ENCODE measurements at places on chromosomes 7 and 10.
A peak's percentile ranks its signal among the peaks of the same experiment; 100 is the strongest.

DNA sequence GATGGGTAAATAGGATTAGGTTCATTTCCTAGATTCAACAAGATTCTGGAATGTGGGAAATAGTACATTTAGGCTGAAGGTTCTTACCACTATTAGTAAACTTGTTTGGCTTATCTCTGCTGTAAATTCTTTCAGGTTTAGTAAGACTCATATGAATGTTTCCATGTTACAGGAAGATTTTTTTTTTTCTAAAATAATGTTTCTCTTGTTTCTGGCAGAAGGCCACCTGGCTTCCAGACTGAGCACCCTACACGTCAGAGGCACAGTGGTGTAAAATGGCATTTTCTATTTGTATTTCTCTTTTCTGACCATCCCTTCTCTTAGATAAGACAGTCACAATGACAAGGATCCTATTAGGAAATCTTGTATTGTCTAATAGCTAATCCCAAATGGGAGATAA lies 22.7 kb upstream of the AASS start:
- no peak for DNase-seq

GRCh38 chr7:27784399-27785053 lies 44.6 kb downstream of the TAX1BP1 start:
- DNase-seq, result no peak

GRCh38 chr7:64892116-64892515 lies 11.0 kb upstream of the ZNF273 start:
- no peak for DNase-seq

DNA sequence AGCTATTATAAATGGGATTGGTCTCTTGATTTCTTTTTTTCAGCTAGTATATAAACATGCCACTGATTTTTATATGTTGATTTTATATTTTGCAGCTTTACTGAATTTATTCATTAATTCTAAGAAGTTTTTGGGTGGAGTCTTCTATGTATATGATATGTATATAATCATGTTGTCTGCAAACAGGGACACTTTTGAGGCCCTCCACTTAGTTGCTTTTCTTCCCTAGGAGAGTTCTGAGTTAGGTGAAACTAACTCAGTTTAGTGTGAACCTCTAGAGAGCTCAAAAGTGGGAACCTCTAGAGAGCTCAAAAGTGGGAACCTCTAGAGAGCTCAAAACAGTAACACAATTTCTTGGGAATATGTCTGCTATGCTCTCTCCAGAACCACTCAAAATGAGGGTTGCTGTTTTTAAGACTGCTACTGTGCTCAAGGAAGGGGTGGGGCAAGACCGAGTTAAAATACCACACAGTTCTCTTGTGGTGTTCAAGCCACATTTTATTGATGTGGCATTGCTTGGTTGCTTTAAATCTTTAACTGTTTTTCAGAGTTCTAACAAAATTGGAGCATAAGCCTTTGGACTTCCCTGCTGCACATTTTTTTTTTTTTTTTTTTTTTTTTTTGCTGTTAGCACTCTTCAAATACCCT lies 13.2 kb downstream of the CCDC7 start:
- DNase-seq, result no peak

GRCh38 chr7:157432541-157432956 lies 95.7 kb downstream of the DNAJB6 start:
- DNase-seq, result peak; percentile 68

DNA sequence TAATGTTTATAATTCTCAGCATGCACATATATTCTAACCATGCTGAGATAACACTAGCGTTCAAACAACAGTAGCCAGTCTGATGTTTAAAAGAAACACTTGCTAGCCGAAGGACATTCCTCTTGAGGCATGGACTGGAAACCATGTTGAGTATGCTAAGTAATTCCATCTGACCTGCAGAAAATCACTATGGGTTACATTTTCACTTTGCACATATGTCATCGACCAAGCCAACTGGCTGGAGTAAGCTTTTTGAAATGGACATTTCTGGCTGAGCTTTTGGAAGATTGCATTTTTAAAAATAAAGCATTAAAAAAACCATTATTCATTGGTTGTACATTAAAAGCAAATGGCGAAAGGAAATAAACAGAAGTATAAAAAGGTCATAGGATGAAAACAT lies 88.2 kb downstream of the BBS9 start:
- DNase-seq, result no peak

GRCh38 chr10:103610083-103610472 lies 116.6 kb downstream of the NEURL1 start:
- no peak for DNase-seq

DNA sequence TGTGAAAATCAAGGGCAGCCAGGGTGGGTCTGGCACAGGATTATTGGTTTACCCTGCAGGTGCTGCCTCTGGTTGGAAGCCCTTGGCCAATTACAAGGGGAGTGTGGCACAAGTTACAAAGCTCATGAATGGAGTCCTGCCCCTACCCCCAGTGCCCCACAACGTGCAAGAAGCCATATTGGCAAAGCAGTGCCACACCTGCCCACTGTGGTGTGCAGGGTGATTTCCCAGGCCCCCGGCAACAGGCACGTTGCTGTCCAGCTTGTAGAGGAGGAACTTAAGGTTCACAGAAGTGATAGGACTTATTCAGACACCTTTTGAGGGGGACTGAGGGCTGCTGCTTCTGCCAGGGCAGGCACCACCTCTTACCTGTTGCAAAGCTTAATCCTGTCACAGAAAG lies 11.4 kb downstream of the LHPP start:
- no peak for DNase-seq

- no peak for DNase-seq
Observed at GRCh38 chr10:118832241-118832651, 77.5 kb upstream of the CACUL1 start.

GRCh38 chr7:33750177-33750576 lies 155.2 kb upstream of the BMPER start:
- DNase-seq, result peak; percentile 42

DNA sequence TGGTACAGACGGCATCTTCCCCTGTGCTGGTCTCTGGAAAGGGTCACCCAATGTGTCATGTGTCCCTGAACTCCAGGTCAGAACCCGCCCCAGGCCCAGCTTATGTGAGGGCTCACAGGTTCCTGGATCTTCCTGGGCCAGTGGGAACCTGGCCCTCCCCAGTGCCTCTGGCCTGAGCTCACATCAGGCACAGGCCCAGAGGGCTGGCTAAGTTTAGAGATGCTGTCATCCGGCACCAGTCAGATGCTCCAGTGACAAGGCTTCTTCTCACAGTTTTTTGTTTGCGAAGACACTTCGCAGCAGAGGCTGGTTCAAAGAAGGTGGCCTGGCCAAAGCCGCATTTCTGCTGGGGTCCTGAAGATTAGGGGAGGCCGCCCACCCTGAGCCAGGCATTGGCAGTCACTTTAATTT lies 11.8 kb downstream of the CAMK2B start:
- DNase-seq, result no peak

- DNase-seq, result no peak
Observed at GRCh38 chr7:124263232-124263827, 230.5 kb upstream of the TMEM229A start.

GRCh38 chr7:87032604-87033339 lies 26.7 kb downstream of the ELAPOR2 start:
- DNase-seq, result no peak

DNA sequence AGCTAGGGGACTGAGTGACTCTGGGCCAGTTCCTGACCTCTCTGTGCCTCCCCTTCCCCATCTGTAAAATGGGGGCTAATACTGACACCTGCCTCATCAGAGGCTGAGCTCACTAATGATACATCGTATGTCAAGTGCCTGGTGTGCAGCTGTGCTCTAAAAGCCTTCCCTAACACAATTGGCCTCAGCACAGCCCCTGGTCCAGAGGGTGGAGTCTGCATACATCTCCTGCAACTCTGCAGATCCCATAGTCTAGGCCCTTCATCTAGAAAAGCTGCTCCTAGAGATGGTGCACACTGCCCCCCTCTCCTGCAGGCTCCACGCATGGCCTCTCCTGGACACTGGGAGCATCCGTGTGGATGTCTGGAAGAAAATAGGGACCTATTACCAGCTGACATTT lies 255.0 kb downstream of the RPS24 start:
- no peak for DNase-seq
